ENCODE measurements at places on chromosomes 6 and 20.

GRCh38 chr6:84549917-84550316 lies 214.5 kb downstream of the TBX18 start:
- DNase-seq = no peak

- DNase-seq = no peak
Observed at GRCh38 chr20:9555781-9556180, 41.4 kb downstream of the LAMP5 start.

- no peak for DNase-seq
Observed at GRCh38 chr6:6004390-6004995, 2.2 kb downstream of the NRN1 start.

GRCh38 chr6:118485601-118486550 lies 62.2 kb upstream of the PLN start:
- no peak for DNase-seq

- DNase-seq = no peak
Observed at GRCh38 chr6:25995507-25995906, 32.9 kb downstream of the TRIM38 start.

- no peak for DNase-seq
Observed at GRCh38 chr6:27260836-27261375, 13.4 kb downstream of the PRSS16 start.

GRCh38 chr20:51978070-51978501 lies 175.8 kb upstream of the SALL4 start:
- no peak for DNase-seq

DNA sequence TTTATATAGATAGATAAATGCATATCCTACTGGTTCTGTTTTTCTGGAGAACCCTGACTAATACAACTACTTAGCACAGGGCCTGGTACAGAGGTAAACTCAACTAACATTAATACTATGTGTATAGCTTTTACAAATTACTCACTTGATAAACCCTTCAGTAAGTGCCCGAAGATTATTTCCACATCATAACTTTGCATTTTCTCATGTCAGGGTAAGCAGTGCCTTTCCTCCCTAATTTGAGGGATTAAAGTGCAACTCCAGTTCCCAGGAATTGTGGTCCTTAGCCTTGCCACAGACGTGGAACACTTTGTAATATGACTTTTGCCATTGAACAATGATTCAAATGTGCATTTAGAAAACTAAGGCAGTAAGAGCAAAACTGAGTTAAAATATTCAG lies 147.5 kb upstream of the SMLR1 start:
- DNase-seq = no peak

DNA sequence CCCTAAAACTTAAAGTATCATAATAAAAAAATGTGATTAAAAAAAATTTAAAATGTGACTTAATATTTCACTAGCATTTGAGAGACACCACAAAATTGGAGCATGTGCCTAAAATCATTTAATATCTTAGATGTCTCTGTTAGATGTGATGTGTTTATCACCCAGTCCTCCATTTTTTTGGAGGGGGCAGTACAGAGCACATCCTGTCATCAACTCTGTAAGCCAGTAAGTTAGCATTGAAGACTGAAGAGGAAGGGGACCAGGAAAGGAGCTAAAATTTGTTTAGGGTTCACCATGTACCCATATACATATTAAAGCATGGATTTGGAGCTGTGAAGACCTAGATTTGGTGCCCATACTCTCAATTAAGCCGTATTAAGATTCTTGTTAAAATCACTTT lies 30.7 kb upstream of the ADIG start:
- peak; percentile 16 for DNase-seq

DNA sequence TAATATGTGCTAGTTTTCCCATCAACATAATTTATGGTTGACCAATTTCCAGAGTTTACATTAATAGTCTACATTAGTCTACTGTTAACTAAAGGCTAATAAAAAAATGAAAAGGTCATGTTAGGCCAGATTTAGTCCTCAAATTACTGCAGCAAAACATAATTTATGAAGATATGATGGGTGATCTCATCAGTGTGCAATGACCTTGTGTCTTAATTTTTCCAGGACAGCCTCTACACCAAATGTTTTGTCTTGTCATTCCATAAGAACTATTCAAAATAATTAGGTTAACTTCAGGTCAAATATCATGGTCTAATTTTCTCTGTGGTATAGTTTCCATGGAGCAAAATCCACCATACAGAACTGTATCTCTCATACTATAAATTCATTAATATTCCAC lies 234.2 kb downstream of the COL12A1 start:
- DNase-seq = no peak
